ENCODE measurements at places on chromosomes 3 and 15.

DNA sequence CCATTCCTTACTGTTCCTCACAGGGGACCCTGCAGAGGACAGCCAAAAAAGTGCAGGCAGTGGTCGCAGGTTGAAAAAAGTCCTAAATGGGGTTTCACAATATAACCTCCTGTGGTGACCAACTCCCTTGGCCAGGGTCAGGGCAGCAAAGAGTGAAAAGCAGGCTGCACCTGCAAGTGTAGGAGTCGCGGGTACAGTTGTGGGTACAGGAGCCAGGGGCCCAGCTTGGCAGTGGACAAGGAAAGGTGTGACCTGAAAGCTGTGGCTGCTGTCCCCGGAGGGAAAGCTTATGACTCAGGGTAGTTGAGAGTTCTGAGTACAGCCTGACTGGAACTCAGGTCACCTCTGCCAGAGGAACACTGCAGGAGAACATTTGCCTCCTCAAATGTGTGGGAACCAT lies 1114.1 kb downstream of the ROBO2 start:
- DNase-seq = no peak

- DNase-seq = no peak
Observed at GRCh38 chr15:34628577-34629152, 45.2 kb upstream of the GOLGA8B start.

- DNase-seq = no peak
Observed at GRCh38 chr3:149833241-149833640, 20.2 kb downstream of the RNF13 start.

DNA sequence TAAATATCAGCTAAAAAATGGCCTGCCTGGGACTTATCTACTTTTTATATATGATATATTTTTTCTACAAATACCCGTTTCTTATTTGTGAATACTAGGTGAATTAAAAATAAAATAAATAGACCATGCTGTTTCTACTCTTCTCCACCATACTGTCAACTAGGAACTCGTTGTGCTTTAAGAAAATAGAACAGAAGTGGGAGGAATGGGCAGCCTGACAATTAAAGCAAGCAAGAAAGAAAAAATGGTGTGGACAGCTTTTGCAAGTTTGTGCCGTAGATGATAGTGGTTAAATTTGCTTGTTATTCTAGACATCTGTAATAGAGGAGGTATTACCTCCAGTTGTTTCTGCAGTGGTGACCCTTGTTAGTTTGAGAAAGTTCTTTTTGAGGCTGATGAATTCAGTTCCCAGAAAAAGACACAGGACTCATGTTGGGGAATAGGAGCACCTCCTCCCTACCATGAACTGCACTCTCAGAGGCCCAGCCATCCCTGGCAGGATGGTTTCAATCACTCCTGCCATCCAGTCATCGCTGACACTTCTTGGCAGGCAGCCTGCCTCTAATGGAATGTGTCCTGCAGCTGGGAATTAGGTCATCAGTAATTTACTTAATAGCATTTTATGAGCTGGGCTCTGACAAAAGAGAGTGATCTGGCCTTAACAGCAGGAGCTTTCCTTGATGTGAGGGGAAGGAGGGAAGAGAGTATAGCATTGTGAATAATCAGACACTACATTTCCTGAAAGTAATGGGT lies 105.0 kb upstream of the GAP43 start:
- peak; percentile 6 for DNase-seq

GRCh38 chr3:137171834-137172603 lies 214.2 kb downstream of the IL20RB start:
- DNase-seq = no peak

DNA sequence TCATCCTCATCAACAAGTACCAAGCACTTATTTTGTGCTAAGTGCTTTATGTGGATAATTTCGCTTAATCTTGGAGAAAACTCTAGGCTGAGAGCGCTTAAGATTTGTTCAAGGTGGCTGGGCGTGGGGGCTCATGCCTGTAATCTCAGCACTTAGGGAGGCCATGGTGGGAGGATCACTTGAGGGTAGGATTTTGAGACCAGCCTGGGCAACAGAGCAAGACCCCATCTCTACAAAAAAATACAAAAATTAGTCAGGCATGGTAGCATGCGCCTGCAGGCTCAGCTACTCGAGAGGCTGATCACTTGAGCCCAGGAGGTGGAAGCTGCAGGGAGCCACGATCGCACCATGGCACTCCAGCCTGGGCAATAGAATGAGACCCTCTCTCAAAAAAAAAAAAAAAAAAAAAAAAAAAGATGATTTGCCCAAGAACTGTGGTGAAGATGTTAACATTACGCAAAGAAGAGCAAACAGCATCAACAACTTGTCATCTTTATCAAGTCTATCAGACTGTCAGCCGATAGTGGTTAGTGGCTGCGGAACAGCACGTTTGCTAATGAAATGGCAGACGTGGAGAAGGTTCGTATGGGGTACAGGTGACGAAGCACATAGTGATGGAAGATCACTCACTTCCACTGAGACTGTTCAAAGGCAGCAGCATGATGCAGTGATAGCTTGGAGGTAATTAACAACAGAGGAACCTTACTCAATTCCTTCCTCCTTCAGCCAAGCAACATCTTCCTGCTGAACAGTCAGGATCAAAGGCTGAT lies 27.7 kb downstream of the NRROS start:
- DNase-seq = no peak

Measured in anterior cingulate cortex (tissue), 58 donors.